ENCODE measurements at places on chromosomes 3 and 15.

- no peak for DNase-seq
Measured at GRCh38 chr3:137343283-137343682, 385.5 kb downstream of the IL20RB start.

DNA sequence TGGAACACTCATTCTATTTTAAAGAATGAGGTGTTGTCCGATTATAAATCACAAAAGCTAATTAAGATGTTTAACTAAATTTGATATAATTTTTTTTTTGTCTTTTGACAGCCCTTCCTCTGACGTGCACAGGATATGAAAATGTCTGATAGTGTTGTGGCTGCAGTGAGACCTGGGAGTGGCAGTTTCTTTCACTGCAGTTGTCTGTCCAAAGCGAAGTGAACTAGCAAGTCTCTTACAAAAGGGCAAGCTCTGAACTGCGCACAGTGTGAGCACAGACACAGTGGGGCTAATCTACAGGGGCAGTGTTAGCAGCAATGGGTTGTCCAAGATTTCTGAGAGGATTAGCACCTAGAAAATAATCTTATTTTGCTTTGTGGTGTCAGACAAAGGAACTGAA lies 29.1 kb upstream of the MYRIP start:
- no peak for DNase-seq

DNA sequence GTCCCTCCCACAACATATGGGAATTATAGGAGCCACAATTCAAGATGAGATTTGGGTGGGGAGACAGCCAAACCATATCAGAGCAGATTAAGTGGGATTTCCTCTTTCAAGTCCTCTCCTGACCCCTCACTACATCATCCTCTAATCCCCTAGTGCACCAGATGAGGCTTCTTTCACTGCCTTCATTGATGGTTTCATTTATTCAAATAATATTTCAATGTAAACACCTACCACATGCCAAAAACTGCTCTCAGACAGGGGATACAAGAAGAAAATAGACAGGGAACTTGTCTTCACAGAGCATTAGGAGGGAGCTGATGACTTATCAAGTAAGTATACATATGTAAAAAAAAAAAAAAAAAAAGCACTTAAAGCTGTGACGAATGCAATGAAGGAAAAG lies 180.2 kb downstream of the NTRK3 start:
- no peak for DNase-seq

GRCh38 chr15:41605566-41605965 lies 46.6 kb downstream of the TYRO3 start:
- DNase-seq: no peak
